ENCODE measurements at places on chromosomes 7 and 10. TPM values are rescaled to one million over a fixed set of nuclear protein-coding genes. Genes with fewer than 3 reads are reported as not detected.

DOCK4 gene
- 8.5 TPM for polyA plus RNA-seq

DNA sequence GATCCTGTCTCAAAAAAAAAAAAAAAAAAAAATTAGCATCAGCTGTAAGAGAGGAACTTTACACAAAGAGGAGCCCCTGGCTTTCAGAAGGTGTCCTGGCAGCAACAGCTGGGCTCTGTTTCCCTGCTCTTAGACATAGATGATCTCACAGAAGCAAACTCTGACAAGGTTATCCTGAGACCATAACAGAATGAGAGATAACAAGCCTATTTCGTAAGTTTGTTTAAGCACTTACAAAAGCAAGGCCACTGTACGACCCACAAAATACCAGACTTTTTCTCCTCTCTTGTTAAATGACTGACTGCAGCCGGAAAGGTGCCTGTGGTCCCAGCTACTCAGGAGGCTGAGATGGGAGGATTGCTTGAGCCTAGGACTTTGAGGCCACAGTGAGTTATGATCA, 33.3 kb upstream of the OTUD1 start:
- no peak overlapping the region for H3K4me3 ChIP-seq
- H3K27ac ChIP-seq: peak overlapping the region; percentile 34
- DNase-seq: no peak
- no peaks in the 10 kb centered on the region for H3K27me3 ChIP-seq
- H3K36me3 ChIP-seq: no peaks in the 10 kb centered on the region

DNA sequence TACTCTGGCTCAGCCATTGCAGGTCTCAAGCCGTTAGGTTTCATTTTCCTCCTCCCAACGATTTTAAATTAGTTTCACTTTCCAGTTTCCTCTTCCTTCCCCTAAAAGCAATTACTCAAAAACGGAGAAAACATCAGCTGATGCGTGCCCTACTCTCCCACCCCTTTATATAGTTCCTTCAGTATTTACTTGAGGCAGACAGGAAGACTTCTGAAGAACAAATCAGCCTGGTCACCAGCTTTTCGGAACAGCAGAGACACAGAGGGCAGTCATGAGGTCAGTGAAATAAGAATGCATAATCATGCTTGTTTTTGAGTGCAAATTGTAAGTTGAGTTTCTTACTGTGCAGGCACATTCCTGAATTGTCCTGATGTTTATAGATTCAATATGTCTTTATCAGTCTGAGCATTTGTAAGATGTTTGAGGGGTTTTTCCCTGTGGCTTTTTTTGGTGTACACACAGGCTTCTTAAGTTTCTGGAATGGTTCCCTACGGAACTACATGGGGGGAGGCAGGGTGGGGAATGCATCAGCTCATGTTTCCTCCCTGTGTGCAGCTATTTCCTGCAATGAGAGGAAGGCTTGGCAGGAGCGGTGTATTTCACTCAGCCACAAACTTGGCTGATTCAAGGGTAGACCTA, at the start of gene IFIT3:
Gene IFIT3, plus strand, starts transcription at position 195 of the 639 bp plus-strand sequence. Its CDS starts 77 bp downstream, at position 272.
- peak within 1 kb of the TSS; percentile 59 for H3K4me3 ChIP-seq
- DNase-seq: peak; percentile 75
- peaks cover 37% of the 10 kb centered on the region for H3K4me1 ChIP-seq
- H3K27me3 ChIP-seq: no peaks in the 10 kb centered on the region
- H3K27ac ChIP-seq: peak within 1 kb of the TSS; percentile 84

GRCh38 chr7:112855227-112855626, 65.0 kb upstream of the TMEM168 start:
- no peaks in the 10 kb centered on the region for H3K27me3 ChIP-seq
- H3K4me3 ChIP-seq: no peak overlapping the region
- H3K27ac ChIP-seq: no peak overlapping the region
- no peak for DNase-seq
- H3K4me1 ChIP-seq: no peaks in the 10 kb centered on the region
- H3K36me3 ChIP-seq: no peaks in the 10 kb centered on the region

DNA sequence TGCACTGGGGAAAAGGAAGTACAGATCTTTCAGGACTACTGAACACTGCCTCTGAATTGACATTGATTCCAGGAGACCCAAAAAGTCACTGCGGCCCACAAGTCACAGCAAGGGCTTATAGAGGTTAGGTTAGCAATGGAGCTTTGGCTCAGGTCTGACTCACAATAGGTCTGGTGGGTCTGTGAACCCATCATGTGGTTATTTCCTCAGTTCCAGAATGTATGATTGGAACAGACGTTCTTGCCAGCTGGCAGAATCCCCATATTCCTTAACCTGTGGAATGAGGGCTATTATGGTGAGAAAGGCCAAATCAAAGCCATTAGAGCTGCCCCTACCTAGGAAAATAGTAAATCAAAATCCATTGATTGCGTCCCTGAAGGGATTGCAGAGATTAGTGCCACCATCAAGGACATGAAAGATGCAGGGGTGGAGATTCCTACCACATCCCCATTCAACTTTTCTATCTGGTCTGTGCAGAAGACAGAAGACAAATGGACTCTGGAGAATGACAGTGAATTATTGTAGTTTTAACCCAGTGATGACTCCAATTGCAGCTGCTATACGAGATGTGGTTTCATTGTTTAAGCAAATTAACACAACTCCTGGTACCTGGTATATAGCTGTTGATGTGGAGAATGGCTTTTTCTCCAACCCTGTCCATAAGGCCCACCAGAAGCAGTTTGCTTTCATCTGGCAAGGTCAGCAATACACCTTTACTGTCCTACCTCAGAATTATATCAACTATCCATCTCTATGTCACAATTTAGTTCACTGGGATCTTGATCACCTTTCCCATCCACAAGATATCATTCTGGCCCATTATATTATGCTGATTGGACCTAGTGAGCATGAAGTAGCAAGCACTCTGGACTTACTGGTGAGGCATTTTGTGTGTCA, 44.5 kb upstream of the PIK3CG start:
- no peak for DNase-seq
- no peaks in the 10 kb centered on the region for H3K4me1 ChIP-seq
- no peaks in the 10 kb centered on the region for H3K36me3 ChIP-seq

DNA sequence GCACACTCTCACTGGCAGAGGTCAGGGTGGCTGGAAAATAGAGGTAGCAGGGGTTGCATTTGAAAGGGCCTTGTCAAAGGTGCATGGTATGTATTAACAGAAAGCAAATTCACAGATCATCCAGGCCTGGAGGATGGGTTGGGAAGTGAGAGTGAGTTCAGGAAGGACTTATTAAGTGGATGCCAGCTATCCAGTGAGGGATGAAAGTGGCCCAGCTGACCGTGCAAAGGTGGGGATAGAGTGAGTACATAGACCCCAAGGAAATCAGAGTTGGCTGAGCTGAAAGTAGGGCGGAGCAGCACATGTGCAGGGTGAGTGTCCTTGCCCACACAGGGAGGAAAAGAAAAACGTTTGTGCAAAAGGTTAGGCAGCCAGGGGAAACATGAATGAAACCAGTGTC, 58.1 kb downstream of the HECW1 start:
- H3K27ac ChIP-seq: no peak overlapping the region
- H3K4me3 ChIP-seq: no peak overlapping the region
- DNase-seq: no peak
- no peaks in the 10 kb centered on the region for H3K36me3 ChIP-seq
- H3K4me1 ChIP-seq: no peaks in the 10 kb centered on the region
- no peaks in the 10 kb centered on the region for H3K27me3 ChIP-seq

DNA sequence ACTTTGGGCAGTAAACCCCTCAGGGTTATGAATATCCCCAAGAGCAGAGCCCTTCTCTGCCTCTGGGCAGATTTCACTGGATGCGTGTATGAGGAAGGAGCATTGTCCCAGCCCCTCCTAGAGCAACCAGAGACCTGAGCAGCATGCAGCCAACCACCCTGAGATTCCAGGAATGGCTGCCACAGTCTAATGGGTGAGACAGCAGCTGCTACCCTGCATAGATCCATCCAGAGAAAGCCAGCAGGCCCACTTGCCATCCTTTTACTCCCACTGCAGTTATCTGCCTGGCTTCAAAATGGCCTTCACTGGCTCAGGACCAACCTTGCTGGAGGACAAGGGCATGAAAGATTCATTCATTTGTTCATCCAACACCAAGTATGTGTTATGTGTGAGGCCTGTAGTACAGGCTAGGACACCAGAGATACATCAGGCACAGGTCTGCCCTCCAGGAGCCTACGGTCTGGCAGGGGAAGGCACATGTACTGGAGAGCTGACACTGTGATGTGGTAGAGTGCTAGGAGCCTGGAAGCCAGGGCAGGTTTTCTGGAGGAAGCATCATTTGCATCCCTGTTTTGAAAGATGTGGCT, 26.2 kb upstream of the C10orf105 start:
- no peaks in the 10 kb centered on the region for H3K36me3 ChIP-seq
- no peak overlapping the region for H3K4me3 ChIP-seq
- no peak for DNase-seq
- H3K4me1 ChIP-seq: peaks cover 39% of the 10 kb centered on the region

ZP3 gene
- polyA plus RNA-seq: 13.3 TPM

DNA sequence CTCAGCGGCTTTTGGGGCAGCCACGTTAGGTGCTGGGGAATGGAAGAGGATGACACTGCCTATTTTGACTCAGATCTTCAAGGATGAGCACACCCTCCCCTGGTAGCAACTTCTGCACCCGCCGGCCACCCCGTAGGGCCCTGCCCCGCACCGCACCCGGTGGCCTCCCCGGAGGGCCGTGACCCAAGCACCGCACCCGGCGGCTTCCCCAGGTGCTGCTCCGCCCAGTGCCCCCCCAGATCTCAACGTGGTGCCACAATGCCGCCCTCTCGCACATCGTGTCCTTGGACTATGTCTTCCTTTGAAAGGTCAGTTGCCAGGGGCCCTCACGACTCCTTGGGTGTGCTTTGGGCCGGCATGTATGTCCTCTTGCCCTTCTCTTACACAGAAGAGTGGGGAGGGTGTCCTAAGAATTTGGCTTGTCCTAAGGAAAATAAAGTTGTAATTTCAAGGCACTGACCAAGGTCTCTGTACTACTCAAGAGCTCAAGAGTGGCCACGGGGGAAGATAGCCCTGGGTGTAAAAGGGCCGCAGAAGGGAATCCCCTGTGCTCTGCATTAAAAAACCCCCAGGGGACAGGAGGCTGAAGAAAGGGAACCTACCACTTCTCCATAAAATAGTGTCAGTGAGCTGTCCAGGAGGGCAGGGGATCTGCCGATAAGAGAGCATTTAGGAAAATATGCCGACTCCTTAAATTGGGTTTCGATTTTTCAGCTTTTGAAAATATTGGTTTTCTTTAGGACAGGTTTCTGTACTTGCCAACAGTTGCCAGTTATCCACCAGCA, 1.6 kb upstream of the LANCL2 start:
- H3K4me3 ChIP-seq: no peak overlapping the region
- H3K27ac ChIP-seq: no peak overlapping the region
- H3K4me1 ChIP-seq: peaks cover 8% of the 10 kb centered on the region

OR9A2 gene
- polyA plus RNA-seq: not detected

- H3K4me3 ChIP-seq: no peak overlapping the region
- H3K27ac ChIP-seq: no peak overlapping the region
- H3K36me3 ChIP-seq: no peaks in the 10 kb centered on the region
- peaks cover 100% of the 10 kb centered on the region for H3K27me3 ChIP-seq
- peaks cover 35% of the 10 kb centered on the region for H3K4me1 ChIP-seq
- no peak for DNase-seq
Measured at GRCh38 chr7:27188386-27189294, 3.6 kb upstream of the HOXA11 start.

- H3K27ac ChIP-seq: no peak overlapping the region
- peaks cover 7% of the 10 kb centered on the region for H3K4me1 ChIP-seq
- DNase-seq: no peak
- H3K36me3 ChIP-seq: no peaks in the 10 kb centered on the region
Measured at GRCh38 chr7:82081644-82082224, 311.9 kb upstream of the HGF start.

DNA sequence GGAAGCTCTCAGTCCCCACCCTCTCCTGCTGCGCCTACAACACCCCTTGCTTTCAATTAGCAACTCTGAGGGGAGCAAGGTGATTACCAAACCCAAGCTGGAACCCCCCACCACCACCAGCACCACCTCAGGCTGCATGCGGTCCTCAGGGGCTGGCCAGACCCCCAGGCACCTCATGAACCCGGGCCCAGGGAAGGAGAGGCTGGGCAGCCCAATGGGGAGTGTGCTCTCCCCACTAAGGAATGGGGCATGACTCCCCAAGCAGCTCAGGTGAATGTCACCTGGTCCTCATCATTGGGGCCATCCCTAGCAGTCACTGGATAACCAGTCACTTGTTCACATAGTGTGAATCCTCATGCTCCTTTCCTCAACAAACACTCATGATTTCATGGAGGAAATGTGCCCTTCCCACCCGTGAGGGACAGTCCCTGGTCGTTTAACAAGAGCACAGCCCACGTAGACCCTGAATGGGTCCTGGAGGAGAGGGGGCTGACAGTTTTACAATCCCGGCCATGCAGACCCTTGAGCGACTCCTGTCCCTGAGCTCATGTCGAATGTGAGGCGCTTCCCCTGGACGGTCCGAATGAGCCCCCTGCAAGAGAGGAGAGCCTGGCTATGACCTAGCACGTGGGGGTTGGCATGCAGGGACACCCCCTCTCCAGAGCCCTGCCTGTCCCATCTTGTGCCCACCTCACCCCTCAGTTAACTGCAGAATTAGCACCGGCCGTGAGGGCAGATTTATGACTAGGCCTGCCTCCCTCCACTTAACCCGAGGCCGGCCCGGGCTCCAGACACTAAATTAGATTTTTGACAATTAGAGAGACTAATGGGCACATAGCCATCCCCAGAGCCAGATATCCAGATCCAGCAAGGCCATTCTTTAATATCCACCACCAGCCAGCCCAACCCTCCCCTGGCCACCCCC, 29.1 kb downstream of the POLL start:
- H3K4me3 ChIP-seq: no peak overlapping the region
- H3K4me1 ChIP-seq: peaks cover 10% of the 10 kb centered on the region
- H3K27ac ChIP-seq: no peak overlapping the region
- no peak for DNase-seq
- H3K36me3 ChIP-seq: no peaks in the 10 kb centered on the region

GRCh38 chr10:75396631-75397495, 4.7 kb downstream of the ZNF503 start:
- peak; percentile 51 for DNase-seq
- H3K27me3 ChIP-seq: no peaks in the 10 kb centered on the region
- no peak overlapping the region for H3K4me3 ChIP-seq
- H3K36me3 ChIP-seq: peaks cover 19% of the 10 kb centered on the region
- peak overlapping the region; percentile 72 for H3K27ac ChIP-seq

SPDYE5 gene
- polyA plus RNA-seq: 0.24 TPM

DNA sequence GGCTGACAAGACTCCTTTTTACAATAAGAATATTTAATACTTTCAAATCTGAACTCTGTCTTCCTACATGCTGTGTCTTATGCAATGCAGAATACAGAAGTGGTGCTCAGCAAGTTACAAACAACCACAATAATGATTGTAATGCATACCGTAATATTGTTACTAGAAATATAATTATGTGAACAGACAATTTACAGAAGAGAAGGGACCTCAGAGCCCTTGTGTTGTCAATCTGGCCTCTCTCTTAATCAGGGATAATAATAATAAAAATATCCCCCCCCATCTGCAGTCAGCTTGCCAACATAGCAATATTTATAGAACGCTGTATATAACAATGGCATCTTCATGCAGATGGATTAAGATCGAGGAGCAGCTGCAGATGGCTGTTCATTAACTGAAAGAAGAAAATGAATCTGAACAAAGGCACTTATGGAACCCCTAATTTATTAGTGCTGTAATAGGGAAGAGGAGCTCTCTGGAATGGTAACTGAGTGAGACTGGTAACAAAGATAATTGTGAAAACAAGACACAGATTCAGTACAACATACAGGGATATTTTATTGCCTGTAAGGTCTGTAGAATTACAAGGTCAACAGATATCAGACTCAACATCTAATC, 106.3 kb downstream of the TMEM26 start:
- no peak overlapping the region for H3K4me3 ChIP-seq
- no peaks in the 10 kb centered on the region for H3K4me1 ChIP-seq
- H3K27ac ChIP-seq: no peak overlapping the region
- no peaks in the 10 kb centered on the region for H3K27me3 ChIP-seq
- no peaks in the 10 kb centered on the region for H3K36me3 ChIP-seq
- no peak for DNase-seq

NKX1-2 gene
- polyA plus RNA-seq: not detected

SUV39H2 gene
- 1.8 TPM for polyA plus RNA-seq
